ENCODE measurements at places on chromosomes 3 and 15.
A peak's percentile ranks its signal among the peaks of the same experiment; 100 is the strongest.

GRCh38 chr3:13715167-13715954, 164.5 kb downstream of the WNT7A start:
- DNase-seq, result no peak

DNA sequence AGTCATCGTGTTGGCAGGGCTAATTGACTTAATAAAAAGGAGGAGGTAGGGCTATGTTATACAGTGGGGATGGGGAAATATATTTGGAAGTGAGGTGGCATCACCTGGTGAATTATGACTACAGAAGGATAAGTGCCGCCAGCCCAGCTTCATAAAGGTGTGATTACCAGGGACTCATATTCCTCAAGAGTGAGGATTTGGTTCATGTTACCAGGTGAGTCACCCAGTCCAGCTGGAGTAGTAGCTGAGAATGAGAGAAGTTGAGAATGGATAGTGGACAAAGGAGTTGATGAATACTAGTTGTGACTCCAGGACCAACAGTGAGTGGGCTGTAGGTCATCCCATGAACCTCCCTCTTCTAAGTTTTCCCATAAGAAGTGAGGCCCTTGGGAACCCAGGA, 143.0 kb upstream of the GALNT15 start:
- no peak for DNase-seq

DNA sequence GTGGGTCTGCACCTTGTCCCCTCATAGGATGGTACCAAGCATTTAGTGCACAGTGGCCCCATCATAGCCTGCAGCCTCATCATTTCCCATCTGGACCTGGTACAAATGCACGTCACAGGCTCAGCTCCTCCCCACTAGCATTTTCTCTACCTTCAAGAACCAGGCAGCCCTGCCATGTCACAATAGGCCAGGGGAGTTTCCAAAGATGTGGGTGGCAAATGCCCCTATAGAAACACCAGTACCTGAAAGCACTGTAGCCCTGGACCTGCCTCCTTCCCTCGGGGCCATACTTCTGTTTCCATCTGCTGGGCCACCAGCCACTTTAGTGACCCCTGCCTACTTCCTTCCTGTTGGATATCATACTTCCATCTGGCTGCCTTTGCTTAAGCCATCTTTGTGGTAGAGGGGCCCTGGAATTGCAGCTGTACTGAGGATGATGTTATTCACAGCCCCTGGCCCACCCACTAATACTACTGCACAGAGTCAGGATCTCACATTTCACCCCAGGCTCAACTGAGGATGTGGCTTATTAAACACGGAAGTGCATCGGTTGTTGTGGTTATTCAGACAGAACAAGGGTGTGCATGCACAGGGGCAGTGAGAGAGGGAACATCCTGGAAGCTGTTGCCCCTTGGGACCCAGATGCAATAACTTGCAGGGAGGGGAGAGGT, 3.8 kb downstream of the TCTA start:
- peak; percentile 73 for DNase-seq

DNA sequence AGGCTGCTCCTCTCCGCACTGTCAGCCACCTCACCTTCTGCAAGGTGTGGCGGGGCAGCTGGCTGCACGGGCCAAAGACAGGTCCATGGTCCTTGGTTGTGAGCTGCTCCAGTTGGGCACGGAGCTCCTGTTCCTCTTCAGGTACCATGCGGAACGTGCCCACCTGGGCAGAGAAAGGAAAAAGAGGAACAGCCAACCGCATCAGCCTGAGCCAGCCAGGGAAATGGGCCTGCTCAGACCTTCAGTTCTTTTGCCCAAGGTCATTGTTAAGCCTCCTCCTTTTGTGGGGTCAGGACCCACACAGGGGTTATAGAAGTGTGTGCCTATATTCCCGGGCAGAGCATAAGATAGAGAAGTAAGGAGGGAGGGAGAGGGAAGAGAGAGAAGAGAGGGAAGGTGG, 2.8 kb downstream of the RLBP1 start:
- no peak for DNase-seq

GRCh38 chr15:36414670-36415069, 164.8 kb upstream of the CDIN1 start:
- DNase-seq, result no peak

DNA sequence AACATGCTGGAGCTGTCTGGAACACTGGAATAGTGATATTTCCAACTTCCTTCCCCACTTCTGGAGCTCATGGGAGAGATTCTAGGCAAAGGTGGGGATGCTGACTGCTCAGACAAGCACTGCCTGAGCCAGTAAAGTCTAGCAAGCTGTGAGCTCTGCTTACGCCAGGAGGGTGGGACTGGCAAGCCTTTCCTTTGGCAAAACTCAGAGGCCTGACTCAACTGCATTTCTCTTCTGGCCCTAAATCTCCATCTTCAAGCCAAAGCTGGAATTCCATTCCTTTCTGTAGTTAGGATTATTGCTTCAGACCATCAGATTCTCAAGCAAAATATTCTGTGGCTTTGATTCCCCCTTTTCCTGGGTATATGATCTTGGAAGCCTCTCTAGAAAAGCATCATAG, 20.3 kb upstream of the EPB42 start:
- DNase-seq, result no peak

DNA sequence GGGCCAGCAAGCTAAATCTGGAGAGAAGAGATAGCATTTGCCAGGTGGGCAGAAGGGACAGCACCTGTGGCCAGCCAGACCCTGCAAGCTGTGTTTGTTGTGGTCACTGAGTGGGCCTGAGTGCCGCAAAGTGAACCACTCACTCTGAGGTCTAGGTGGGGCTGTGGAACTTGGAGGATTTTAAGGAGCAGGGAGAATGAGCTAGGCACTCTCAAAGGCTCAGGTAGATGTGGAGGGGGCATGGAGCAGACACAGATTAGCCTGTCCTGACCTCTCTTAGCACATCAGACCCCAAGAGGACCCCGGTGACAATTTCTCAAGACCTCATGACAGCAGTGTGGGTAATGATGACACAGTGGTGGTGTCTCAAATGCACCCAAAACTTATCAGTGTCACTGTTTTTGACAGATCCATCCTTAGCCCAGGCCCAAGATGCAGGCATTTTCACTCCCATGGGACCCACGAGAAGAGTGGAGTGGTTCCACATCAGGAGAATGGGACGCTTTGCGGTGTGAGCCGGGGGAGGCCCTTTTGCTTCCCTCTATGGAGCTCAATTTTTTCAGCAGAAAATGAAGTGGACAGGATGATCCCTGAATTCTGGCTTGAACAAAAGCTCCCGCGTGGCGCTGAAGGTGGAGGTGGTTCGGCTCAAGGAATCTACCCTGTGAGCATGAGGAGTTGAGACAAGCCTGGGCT, 43.8 kb upstream of the TLE3 start:
- no peak for DNase-seq

DNA sequence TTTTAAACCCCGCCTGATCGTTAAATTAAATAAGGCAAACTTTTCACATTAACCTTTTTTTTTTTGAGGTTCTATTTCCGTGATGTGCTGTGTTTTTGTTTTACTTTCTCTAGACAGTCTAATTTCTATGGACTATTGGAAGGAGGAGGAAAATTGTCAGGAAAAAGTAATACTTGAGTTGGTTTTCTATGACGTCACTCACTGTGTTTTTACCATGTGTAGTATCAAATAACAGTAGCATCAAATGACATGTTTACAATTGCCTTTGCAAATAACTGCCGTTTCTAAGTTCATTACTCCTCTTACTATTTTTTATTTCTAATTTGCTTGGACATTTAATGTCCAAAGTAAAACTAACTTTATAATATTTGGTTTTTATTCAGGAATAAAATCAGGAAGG, 32.3 kb downstream of the MYO1E start:
- no peak for DNase-seq

GRCh38 chr15:57061696-57062095, 143.3 kb downstream of the TCF12 start:
- no peak for DNase-seq

GRCh38 chr15:31402003-31402402, 75.4 kb downstream of the KLF13 start:
- no peak for DNase-seq

DNA sequence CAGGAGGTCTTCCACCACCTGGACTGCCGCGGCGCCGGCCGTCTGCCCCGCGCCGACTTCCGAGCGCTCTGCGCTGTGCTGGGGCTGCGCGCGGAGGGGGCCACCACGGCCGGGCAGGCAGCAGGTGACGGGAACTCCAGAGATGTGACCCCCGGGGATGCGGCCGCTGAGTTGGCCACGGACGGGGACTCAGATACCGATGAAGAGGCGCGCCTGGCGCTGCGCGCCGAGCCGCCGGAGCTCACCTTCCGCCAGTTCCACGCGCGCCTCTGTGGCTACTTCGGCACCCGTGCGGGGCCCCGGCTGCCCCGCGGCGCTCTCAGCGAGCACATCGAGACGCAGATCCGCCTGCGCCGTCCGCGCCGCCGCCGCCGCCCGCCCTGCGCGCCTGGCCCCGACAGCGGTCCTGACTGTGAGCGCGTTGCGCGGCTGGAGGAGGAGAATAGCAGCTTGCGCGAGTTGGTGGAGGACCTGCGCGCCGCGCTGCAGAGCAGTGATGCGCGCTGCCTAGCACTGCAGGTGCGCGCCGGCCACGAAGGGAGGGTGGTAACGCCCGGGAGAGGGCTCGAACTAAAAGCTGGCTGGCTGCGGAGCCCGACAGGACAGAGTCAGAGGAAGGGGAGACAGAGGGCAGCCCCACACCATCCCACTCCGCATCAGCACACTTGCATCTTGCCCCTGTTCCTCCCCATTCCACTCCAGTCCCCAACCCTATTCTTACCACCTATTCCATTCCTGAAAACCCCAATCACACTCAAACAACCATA, 885 bp downstream of the EFCC1 start:
- DNase-seq, result peak; percentile 34

- peak; percentile 44 for DNase-seq
Observed at GRCh38 chr15:89416339-89417183, 79.8 kb downstream of the RHCG start.

DNA sequence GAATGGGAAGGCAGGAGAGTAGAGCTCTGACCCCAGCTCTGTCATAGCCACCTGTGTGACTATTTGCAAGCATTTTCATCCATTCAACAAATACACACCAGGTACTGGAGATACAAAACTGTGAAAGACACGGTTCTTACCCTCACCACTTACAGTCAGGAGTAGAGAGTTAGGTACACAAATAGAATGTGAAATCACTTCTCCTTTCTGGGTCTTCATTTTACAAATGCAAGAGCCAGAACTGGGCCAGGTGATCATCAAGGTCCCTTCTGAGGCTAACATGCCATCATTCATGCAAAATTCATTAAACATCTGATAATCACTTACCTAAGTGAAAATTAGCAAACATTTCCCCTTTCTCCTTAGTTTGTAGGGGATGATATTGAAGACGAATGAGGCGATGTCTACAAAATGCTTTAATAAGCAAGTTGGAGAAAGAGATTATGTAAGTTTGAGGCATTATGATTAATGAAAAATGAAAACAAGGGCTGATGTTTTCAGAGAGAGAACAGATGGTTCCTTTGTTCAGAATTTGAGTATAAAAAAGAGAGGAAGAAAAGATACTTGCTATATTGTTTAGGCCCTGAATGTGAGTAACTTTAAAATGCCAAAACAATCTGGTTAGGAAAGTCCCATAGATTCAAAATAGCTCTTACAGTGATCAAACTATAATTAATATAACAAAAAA, 88.6 kb downstream of the LPP start:
- DNase-seq, result no peak

- no peak for DNase-seq
Observed at GRCh38 chr15:70265466-70265978, 167.8 kb upstream of the TLE3 start.

DNA sequence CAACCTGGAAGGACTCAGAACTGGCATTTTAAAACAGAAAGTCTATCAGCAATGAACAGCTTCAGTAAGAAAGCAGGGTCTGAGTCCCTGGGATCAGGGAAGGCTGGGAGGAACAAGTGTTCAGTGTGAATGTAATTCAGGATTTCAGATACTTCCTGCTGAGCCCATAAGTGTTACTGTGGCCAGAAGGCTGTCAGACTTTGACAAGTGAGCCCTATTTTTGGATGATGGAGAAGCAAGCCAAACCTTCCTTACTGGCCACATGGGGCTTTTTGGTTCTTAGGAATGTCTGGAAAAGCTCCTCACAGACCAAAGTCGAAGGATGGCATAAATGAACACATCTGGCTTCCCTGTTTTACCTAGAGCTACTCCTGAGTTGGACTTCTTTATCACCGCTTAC, 157.2 kb downstream of the BBX start:
- no peak for DNase-seq

DNA sequence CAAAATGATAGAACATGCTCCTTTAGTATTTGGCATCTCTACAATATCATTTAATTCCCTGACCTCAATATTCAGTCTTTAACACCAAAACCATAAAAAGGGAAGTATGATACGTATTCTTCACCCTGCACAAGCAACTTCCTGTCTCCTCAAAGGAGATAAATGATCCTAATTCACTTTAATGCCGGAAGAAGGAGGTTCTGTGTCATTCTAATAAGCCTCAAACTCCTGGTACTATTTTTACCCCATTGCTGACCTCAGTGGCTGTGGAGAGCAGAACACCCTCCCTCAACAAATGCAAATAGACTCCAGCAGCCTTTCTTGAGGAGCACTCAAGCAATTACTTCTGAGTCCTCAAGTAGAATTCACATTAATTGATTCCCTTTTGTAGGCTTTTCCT, 173.3 kb downstream of the TMEM108 start:
- DNase-seq, result no peak

DNA sequence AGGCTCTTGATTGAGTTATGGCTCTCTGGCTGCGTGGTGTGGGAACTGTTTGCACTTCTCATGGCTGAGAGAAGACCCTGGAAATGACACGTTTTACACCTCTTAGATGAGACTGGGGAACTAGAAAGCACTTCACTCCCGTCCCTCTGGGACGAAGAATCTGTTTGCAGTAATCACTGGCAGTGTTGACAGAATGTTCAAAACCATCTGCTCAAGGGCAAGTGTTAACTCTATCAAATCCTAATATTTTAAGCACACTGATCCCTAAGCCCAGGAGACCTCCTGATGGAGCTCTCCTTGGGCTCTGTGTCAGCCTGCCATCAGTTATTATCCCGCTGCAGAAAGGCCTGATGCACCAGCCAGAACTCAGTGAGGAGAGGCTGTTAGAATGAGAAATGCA, 323.8 kb upstream of the DNAJC19 start:
- no peak for DNase-seq

DNA sequence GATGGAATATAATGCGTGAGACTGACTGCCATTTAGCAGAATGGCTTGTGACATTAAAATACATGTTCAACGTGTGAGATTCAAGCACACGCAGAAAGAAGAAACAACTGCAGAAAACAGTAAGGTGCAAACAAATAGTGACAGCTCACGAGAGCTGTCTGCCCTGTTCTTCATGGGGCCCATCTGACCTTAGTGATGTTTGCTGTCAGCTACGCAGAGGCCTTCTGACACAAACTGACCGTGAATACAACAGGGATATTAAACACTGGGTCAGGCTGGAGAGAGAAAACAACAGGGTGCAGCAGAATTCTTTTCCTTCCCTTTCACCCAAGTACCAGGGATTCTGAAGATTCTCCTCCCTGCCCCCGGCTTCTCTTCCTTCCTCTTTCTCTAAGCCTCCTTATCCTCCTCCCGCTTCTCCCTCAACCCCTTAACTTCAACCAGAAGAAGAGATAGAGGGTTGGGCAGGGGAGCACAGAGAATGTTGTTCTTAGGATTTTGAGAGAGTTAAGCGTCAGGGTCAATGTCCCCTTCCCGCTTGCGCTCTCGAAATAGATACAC, 2.1 kb downstream of the TNFAIP8L3 start:
- no peak for DNase-seq
